ENCODE measurements at places on chromosomes 3 and 15.
A peak's percentile ranks its signal among the peaks of the same experiment; 100 is the strongest.

DNA sequence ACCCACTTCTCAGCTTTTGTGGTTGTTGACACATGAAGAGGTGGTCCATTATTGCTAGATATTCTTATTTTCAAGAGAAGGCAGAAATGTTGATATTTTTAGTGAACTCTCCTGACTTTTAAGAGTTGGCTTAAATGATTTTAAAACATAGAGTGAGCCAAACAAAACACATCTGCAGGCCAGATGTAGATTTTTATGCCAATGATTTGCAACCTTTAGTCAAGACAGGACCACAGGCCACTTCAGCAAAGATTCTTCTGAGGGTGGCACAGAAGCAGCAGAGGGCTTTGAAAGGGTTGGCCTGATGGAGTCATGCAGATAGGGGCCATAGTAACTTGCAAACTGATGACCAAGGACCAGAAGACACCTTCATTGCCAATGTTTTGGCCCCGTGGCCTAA lies 276.5 kb upstream of the P2RY1 start:
- DNase-seq, result no peak

DNA sequence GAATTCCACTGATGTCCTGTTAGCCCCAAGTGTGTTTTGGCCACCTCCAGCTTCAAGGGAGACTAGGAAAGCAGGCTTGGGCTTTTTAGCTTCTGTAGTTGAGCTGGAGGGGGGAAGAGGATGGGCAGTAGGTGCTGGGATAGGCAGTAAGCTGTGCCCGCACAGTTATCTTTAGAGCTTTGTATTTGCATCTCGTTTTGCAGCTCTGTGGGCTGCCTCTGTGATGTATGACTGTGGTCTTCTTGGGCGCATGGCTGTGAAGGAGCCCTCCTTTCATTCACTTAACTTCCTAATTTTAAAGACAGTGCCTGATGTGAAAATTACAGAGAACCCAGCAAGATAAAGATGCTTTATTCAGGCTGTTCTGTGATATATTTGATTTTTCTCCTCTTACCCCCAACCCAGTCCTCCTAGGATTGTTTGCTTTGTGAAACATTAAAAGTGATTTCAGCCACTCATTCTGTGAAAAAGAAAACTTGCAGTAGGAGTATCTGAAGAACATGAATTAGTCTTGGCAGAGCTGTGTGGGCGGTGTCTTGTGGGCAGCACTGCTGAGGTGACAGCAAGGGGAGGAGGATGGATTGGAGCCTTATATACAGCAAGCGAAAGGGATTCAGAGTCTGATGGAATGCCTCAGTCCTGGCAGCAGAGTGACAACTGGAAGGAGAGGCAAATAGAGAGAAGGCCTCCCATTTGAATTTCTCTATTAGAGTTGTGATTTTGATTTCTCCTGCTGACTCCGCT lies 74.3 kb downstream of the LARS2 start:
- no peak for DNase-seq

GRCh38 chr3:38564631-38565338 lies 68.6 kb downstream of the EXOG start:
- DNase-seq, result no peak

DNA sequence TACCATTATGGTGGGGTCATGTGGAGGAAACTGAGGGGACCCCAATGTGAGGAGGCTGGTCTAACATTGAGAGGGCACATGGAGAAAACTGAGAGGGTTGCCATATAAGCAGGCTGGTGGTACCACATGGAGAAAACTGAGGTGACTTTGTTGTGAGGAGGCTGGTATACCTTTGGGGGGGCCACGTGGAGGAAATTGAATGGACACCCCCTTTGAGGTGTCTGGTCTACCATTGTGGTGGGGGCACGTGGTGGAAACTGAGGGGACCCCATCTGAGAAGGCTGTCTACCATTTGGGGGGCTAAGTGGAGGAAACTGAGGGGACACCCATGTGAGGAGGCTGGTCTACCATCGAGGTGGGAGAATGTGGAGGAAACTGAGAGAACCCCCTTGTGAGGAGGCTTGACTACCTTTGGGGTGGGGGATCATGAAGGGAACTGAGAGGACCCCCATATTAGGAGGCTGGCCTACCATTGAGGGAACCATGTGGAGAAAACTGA lies 163.8 kb downstream of the FBLN2 start:
- DNase-seq, result no peak

DNA sequence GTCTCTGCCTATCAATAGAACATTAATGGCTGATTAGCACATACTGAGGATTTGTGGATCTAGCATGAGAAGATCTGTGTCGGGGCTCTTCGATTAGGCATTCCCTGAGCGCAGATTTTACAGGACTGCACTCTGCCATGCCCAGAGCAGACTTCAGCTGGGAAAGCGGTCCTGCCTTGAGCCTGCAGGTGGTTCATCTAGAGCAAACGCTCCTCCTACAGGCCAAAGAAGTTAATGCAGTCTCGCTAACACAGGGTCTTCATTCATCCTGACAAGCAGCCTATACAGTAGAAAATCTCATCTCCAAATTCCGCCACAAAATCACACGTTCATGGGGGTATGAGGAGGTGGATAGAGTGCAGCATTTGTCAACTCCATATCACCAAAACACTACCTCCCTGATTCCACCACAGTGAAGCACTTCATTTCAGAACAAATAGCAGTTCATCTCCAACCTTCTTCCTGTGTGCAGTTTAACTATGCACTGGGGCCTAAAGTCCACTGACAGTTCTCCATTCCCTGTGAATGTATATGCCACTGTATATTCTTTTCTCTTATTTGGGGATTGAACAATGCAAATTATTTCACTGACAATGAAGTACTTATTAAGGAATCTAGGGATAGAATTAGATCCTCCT lies 405.8 kb downstream of the IGSF11 start:
- peak; percentile 35 for DNase-seq

- no peak for DNase-seq
Measured at GRCh38 chr3:46206282-46207015, 1.7 kb downstream of the CCR1 start.

DNA sequence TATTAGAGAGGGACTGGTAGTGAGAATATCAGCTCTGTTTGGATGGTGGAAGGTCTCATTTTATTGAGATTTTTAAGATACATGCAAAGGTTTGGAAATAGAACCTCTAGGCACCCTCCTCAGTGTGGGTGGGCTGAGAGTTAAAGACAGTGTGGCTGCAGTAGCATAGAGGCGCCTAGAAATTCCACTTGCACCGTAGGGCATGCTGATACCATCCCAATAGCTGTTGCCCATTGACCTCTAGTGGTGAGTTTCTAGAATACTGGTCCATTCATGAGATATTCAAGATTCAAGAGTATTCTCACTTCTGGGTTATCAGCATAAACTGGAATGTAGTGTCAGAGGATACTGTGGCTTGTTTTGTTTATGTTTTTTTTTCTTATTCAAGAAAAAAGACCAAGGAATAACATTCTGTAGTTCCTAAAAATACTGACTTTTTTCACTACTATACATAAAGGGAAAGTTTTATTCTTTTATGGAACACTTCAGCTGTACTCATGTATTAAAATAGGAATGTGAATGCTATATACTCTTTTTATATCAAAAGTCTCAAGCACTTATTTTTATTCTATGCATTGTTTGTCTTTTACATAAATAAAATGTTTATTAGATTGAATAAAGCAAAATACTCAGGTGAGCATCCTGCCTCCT lies 87.2 kb downstream of the TGFBR2 start:
- DNase-seq, result no peak

- no peak for DNase-seq
Measured at GRCh38 chr3:156341332-156341731, 213.6 kb downstream of the SSR3 start.

GRCh38 chr15:67095912-67096311 lies 30.5 kb downstream of the SMAD3 start:
- no peak for DNase-seq

DNA sequence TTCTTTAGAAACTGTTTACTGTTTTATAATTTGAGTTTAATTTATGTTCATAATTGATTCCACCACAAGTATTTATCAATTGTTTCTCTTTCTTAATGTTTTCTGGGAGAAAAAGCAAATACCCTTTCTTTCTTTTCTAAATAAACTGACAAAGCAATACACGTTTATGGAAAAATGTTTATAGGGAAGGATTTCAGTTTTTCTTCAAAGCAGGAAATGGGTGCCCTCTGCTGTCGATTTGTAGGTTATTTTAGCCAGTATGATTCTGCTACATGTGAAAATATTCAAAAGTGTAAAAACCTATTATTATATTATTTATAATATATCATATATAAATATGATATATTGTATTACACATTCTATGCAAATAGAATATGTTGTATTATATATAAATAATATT lies 921.0 kb upstream of the ROBO1 start:
- no peak for DNase-seq

- DNase-seq, result peak; percentile 16
Measured at GRCh38 chr3:40152482-40153133, 156.9 kb upstream of the EIF1B start.

- DNase-seq, result no peak
Measured at GRCh38 chr3:132311316-132311715, 5.9 kb upstream of the ACP3 start.

DNA sequence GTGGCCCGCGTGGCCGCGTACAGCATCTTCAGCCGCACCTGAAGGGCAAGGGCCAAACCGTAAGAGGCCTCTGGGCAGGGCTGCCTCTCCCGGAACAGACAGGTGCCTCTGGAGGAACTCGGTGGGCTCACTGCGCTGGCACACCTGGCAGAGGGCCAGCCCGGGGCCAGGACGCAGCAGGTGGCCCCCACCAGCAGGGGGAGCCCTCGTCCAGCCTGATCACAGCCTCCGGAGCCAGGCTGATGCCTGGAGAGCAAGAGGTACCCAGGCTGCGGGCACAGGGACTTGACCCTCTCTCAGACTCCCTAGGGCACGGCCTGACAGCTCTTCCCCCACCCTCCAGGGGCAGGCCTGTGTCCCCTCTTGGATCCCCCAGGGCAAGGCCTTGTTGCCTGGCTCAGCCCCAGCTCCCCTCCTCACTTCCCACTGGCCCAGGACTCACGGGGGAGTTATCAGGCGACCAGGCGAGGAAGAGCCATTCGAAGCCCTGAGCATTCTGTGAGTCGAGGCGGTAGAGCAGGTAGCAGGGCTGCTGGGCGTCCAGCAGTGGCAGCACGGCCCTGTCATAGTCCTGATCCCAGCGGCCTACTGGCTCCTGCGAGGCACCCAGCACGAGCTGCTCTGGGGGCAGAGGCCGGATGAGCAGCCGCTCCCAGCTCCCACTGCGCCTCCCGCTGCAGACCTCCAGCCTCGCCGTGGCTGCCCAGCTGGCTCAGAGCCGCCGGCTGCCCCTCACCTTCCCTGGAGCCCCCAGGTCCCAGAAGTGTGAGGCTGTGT lies 6.2 kb upstream of the TLR9 start:
- peak; percentile 28 for DNase-seq

- DNase-seq, result no peak
Measured at GRCh38 chr3:113129168-113129567, 82.2 kb upstream of the BOC start.

DNA sequence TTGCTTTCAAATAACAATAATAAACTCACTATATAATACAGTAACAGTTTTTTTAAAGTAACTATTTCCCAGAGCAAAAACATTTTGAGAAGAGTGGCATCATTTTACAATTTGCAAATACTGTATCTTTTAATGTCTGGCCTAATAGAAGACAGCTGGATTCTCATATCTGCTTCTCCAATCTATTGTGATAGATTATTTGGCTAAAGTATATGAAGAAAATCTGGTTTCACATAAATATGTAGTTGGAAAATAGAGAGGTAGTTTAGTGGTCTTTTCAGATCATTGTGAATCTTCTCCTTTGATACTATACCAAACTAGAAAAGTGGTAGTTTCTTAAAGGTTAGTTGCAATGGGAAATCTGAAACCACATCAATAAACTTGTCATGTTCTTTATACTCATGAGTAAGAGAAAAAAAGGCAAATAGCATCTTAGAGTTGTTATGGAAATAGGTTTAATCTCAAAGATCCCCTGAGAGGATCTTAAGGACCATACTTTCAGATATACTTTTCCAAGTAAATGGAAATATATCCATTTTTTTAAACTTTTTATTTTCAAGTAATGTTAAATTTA lies 124.8 kb upstream of the NR2E3 start:
- no peak for DNase-seq

- DNase-seq, result no peak
Measured at GRCh38 chr3:99921986-99922385, 104.3 kb downstream of the CMSS1 start.

- DNase-seq, result no peak
Measured at GRCh38 chr3:7630925-7631324, 770.0 kb downstream of the GRM7 start.
